ENCODE measurements at places on chromosomes 2 and 18.

DNA sequence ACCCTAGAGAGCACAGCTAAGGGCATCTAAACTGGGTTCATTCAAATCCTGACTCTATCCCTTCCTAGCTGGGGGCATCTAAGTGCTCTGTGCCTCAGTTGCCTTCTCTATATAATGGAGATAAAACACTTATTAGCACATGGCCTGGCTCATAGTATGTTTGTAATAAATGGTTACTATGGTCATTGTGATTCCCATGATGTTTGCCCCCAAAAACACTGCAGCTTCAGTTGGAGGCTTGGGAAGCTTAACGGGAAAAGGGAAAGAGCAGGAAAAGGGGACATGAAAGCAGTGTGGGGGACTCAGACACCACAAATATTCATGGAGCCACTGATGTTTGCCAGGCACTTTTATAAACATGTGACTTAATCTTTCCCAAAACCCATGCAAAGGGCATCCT lies 118.1 kb downstream of the INHBB start:
- no peak for DNase-seq

GRCh38 chr2:42096869-42097591 lies 49.2 kb downstream of the PKDCC start:
- no peak for DNase-seq

DNA sequence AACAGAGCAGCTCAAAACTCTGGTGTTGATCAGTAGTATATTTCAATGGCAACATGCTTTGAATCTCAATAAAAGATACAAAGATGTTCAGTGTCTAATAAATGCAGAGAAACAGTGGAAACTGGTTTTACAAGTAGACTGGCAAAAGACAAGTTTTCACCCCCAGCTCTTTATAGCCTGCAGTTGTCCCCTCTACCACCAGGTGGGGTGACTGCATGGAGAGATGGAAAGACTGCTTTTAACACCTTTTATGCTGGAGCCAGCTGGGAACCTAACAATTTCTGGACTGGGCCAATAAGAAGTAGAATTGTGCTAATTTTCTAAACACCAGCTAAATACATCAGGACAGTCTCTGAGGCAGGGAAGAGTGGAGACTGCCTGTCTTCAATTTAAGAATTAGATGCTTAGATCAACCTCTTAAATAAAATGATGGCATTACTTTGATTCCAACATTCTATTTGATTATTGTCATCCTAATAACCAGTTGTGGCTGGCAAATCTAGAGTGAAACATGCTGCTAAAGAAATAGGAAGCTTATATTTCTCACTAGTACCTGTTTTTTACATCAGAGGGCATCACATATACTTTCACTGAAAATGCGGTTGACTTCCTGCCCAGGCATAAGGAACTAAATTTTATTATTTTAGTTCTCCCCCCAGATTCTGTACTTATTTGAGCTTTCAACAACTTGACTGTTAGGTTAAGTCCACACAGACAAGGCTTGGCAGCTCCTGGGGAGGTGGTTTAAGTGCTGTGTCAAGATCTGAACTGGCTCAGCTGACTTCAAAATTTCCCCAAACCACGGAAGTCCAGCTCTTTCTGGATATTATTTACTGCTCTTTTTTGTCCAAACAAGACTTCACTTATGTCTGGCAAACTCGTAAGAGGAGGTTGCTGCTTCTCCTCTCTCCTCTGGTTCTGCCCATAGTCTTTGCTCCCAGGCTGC lies 140.5 kb downstream of the TPGS2 start:
- DNase-seq = peak; percentile 75

DNA sequence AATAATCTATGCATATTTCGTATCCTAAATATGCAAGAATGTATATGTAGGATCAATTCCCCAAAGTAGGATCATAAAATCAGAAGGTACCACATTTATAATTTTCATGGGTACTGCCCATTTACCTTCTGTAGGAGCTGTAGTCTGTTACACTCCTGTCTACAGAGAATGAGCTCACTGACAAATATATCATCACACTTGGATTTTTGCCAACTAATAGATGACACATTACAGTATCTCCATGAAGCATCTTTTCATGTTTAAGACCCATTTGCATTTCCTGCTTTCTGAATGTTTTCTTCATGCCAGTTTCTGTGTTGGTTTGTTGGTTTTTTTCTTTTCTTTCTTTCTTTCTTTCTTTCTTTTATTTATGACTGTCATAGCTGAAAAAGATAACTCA lies 70.9 kb upstream of the EML6 start:
- peak; percentile 62 for DNase-seq

- DNase-seq = peak; percentile 62
Measured at GRCh38 chr2:88638743-88639142, 11.5 kb upstream of the EIF2AK3 start.

GRCh38 chr2:174877751-174878150 lies 113.5 kb upstream of the CHRNA1 start:
- DNase-seq = no peak

DNA sequence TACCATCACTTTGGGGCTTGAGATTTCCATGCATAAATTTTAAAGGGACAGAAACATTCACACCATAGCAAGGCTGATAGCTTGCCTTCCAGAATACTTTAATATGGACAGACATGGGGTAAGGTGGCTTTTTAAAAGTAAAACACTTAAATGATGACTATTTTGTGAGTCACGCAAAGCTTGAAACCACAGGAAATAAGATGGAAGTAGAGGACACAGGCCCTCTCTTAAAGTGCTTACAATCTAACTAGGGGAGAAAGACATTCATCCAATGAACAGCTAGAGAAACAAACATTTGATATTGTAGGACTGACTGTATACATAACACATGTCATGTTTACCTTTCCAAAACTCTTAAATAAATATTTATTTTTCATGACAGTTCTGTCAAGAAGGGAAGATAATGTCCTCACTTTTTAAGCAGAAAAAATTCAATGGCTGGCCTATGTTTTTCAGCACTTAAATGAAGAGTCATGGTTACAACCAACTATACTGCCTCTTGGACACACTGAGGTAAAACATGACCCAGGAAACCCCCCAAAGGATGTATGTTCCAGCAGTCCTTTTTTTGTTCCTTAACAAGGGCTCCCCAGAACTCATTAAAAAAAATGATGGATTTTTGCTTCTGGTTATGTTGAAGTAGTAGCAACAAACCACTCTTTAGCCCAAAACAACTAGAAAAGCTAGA lies 120.0 kb upstream of the RBMS1 start:
- DNase-seq = peak; percentile 86

DNA sequence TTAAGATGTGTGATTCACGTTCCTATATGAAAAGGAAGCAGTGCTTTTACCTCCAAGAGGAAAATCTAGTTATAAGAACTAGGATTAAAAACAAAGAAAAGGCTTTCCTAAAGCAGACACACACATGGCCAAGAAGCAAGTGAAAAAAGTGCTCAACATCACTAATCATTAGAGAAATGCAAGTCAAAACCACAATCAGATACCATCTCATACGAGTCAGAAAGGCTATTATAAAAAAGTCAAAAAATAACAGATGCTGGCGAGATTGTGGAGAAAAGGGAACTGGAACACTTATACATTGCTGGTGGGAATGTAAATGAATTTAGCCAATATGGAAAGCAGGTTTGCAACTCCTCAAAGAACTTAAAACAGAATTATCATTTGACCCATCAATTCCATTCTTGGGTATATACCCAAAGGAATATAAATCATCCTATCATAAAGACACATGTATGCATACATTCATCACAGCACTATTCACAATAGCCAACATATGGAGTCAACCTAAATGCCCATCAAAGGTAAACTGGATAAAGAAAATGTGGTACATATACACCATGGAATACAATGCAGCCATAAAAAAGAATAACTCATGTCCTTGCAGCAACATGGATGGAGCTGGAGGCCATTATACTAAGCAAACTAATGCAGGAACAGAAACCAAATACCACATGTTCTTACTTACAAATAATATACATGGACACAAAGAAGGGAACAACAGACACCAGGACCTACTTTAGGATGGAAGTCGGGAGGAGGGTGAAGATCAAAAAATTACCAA lies 285.3 kb downstream of the RAD51AP2 start:
- DNase-seq = no peak

DNA sequence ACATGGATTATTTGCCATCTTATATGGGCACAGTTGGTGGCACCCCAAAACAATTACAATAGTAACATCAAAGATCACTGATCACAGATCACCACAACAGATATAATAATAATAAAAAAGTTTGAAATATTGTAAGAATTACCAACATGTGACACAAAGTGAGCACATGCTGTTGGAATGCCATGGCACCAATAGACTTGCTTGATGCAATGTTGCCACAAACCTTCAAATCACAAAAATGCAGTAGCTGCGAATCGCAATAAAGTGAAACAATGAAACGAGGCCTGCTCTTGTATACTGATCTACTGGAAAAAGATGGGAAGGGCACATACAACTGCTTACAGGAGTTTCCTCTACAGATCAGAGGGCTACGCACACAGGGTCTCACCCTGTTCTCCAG lies 32.2 kb upstream of the AMMECR1L start:
- DNase-seq = peak; percentile 39

- DNase-seq = no peak
Measured at GRCh38 chr18:21669736-21670285, 34.8 kb downstream of the ABHD3 start.

DNA sequence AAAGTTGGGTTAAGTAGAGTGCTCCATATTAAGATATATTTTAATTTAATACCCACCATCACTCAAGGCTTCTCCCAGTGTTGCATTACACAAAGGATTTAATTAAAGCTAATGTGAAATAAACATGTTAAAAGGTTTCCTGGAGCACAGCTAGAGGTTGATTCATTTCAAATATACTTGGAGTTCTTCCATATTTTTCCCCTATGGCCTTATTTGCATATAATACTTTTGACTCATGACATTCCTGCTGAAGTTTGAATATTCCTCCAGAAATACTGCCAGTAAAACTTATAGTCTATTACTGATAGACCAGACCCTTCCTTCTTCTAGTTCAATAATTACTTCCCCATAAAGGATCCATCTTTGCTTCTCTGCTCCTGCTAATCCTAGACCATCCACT lies 227.5 kb downstream of the GULP1 start:
- peak; percentile 64 for DNase-seq

GRCh38 chr2:60557486-60557864 lies 4.0 kb upstream of the BCL11A start:
- no peak for DNase-seq

GRCh38 chr2:236853585-236854051 lies 232.1 kb upstream of the COPS8 start:
- no peak for DNase-seq

- no peak for DNase-seq
Measured at GRCh38 chr18:62479574-62479973, 43.3 kb upstream of the ZCCHC2 start.

DNA sequence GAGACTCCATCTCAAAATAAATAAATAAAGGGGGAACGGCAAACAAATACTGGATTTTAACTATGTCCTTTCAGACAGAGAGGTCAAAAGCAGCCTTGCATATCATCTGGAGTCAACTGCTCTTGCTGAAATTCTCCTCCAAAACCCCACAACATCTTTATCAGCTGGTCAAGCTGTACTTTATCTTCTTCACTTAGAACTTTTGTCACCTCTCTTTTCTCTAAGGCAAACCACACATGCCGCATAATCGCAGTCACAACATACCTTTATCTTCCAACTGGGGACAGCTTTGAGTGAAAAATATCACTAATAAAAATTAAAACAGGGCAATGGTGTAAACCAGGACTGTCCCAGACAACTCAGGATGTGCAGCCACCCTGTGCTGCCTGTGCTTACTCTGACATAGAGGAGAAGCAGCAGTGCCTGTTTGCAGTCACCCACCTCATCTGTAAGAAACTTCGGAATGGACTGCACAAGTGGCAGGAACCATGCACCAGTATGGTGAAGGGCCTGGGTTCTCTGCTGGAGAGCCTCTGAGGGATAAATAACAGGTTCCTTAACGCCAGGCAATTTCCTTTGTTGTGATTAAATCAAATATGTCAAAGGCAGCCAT lies 6.2 kb downstream of the MPPE1 start:
- no peak for DNase-seq

All from GM23248 (cell line).